ENCODE measurements at places on chromosomes 3 and 15.

- no peak for DNase-seq
Observed at GRCh38 chr15:90552162-90552928, 22.6 kb downstream of the CRTC3 start.

DNA sequence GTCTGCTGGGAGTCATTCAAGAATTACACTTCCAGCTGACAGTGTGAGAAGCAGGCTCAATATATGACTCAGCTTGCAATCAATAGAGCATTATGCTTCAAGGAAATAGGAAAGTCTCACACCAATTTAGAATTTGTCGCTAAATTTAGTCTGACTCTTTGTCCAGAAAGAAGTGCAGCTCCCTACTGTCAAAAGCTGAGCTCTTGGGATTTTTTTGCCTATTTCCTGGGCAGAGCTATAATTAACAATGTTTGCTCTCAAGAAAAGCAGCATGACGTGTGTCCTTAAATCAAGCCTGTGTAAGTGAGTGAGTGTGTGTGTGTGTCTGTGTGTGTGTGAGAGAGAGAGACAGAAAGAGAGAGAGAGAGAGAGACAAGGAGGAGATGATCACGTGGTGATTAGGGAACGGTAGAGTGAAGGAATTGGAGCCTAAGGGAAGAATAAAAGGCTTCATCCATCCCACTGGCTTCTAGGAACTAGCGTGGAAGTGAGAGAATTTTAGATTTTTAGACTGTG is 16.4 kb upstream of the SLC35G2 start:
- no peak for DNase-seq

- DNase-seq: no peak
Observed at GRCh38 chr3:42698911-42699230, 3.7 kb downstream of the HHATL start.

DNA sequence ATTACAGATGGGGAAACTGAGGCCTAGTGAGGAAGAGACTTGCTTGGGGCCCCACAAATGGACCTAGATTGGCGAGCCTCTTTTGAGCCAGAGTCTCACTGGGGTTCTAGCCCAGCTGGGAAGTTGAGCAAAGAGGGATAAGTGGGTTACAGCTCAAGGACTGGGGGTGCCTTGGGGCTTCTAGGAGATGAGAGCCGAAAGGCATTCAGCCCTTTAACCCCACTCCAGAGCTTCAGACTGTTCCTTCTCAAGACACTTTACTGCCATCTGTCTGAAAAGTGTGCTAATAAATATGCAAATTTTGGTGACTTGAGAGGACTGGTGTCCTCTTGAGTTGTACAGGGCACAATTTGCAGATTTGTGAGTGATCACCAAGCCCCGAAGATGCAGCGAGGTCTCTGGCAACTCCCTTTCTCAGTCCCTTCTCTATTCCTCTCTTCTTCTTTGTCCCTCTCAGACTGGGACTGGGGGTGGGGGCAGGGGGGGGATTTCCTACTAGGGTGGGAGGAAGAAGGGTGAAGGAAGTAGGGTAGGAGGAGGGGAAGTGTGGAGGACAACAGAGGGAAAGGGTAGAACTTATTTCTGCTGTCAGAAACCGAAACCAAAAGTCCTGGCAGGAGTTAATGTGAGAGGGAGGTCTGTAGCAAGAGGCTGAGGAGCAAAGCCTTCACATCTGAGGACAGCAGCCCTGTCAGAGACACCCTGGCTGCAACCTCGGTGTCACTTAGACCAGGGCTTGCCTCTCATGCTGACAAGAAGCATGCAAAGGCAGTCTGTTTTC is 16.2 kb upstream of the ANKDD1A start:
- DNase-seq: peak; percentile 98

DNA sequence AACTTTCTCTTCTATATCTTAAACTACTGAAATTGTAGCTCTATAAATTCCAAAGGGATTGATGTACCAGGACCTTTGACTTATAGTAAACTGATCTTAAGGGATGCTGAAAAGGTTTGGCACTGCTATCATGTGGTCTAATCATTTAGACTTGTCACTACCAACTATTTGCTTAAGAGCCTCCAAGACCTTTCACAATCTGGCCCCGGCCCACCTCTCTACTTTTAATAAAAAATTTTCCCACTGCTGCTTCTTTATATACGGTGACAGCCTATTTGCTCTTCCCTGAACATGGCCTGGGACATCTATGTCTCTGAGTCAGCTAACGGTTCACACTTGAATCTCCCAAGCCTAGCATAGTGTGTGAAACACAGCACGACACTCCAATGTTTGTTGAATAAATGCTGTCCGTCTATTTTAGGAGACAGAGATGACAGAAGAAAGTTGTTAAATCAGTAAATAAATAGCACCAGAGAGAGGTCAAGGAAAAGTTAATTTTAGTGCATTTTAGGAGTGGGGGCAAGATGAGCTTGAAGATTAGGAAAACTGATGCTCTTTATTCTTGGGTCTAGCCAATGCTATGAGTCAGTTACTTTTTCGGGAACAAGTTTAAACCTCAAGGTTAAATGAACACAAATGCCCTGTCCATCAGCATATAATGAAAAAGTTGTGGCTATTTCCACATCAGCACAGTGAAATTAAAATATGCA is 212.9 kb downstream of the TIGIT start:
- DNase-seq: no peak

- DNase-seq: no peak
Observed at GRCh38 chr3:64431526-64432091, 206.3 kb upstream of the PRICKLE2 start.

DNA sequence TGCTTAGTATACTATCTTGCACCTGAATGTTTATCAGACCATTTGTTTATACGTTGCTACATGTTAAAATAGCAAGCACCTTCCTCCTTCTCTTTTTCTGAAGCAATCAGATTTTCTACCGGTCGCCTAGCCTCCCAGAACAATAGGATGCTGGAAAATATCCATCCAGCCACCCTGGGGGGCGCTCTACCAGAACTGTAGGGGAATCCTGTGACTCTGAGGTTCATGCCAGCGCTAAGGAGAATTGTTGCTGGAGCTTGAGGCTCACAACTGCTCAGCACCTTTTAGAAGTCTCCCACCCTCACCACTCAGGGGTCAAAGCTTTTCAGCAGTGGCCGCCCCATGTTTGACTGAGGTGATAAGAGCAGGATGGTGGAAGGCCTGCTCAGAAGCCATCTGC is 27.5 kb downstream of the SQOR start:
- no peak for DNase-seq

- no peak for DNase-seq
Observed at GRCh38 chr15:89693696-89694095, 3.1 kb downstream of the WDR93 start.

GRCh38 chr3:76353683-76354082 is 568.3 kb upstream of the ZNF717 start:
- no peak for DNase-seq

DNA sequence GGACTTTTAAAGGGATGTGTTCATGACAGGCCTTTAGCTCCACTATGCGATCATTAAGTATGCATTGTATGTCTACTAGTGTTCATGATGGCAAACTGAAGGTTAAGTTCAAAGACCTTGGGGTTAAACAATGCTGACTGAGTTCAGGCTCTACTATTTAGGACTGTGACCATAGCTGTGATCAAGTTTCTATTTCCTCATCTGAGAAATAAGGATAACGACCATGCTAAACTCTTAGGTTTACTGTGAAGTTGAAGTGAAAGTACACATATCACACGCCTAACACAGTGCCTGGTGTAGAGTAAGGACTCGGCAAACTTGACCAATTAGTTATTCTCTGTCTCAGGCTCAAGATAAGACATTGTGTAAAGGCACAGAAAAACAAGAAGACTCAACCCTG is 243.2 kb downstream of the MBNL1 start:
- peak; percentile 75 for DNase-seq

DNA sequence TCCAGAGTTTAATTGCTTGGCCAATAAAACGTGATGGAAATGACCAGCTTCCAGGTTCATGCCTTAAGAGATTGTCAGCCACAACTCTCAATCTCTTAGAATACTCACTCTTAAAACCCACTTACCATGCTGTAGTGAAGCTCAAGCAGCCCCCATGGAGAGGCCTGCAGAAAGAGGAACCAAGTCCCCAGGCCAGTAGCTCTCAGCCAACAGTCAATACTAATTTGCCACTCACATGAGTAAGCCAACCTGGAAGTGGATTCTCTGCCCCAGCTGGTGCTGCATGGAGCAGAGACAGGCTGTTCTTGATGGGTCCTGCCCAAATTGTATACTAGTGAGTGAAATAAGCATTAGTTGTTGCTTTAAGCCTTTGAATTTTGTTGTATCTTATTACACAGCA is 155.9 kb downstream of the OXSM start:
- DNase-seq: no peak

DNA sequence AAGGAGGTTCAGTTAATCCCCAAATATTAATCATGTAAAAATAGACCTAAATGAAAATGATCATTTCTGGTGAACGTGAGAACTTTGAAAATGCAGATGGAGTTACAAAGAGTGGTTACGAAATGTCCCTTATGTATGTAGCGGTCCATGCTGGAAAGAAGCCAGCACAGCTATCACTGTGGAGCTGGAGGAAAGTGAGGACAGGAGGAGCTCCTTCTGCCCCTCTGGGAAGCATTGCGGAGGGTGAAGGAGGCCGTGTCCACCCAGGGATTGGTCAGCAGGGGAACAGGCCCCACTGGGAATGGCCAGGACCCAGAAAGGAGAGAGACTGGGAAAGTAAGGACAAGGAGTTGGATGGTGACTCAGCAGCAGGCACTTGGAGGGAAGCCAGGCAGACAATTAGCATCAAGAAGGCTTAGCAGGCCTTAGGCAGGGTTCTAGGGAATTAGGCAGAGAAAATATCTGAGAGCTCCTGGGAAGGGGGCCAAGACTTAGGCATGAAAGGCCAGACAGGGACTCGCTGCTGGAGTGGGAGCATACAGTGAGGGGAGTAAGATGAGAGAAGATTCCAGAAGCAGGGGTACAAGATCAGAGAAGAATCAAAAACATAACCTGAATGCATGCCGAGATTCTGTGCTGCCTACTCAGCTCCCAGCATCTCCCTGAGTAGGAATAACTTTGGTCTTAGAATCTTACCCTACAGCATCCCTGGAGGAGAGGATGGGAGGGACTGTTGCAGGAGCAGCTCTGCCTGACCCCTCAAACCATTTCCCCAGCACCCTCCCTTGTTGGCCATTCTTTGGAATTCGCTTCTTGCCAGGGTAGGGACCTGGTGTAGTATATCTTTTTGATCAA is 171.0 kb upstream of the UMPS start:
- no peak for DNase-seq

- no peak for DNase-seq
Observed at GRCh38 chr3:31370380-31370666, 162.4 kb upstream of the STT3B start.

GRCh38 chr3:73490453-73491286 is 134.1 kb downstream of the PDZRN3 start:
- no peak for DNase-seq

GRCh38 chr3:189833266-189833665 is 202.1 kb downstream of the TP63 start:
- DNase-seq: no peak

GRCh38 chr3:98793971-98794370 is 30.8 kb downstream of the ST3GAL6 start:
- no peak for DNase-seq

GRCh38 chr3:169477790-169478189 is 185.7 kb downstream of the MECOM start:
- no peak for DNase-seq

DNA sequence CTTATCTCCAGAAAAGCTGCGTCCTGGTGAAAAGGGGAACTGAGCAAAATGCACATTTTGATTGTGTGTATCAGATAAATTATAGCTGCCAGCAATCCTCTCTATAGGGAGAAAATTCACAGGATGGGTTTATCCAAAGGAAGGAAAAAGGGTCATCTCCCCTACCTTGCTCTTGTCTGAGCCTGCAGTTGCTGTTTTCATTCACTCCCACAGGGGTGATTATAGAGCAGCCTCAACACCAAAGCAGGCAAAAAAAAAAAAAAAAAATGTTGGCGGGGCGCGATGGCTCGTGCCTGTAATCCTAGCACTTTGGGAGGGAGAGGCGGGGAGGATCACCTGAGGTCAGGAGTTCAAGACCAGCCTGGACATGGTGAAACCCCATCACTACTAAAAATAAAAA is 333.7 kb downstream of the ROBO2 start:
- no peak for DNase-seq

DNA sequence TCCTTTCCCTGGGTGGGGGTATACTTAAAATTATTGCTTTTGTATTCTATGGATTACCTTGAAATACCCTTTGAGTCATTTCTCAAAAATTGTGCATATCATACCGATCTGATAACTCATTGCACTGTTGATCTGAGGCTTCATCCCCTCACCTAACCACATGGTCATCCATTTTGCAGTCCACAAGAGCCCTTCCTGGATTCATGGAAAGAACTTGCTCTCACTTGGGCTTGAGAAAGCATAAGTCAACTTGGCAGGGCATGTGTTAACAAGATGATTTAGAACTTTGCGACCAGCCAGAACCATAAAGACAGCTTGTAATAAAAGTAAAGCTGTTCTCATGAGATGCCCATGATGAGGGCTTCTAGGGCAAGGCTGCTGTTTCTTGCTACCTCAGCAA is 22.2 kb downstream of the MME start:
- no peak for DNase-seq

GRCh38 chr3:140206196-140207040 is 271.4 kb downstream of the CLSTN2 start:
- no peak for DNase-seq

DNA sequence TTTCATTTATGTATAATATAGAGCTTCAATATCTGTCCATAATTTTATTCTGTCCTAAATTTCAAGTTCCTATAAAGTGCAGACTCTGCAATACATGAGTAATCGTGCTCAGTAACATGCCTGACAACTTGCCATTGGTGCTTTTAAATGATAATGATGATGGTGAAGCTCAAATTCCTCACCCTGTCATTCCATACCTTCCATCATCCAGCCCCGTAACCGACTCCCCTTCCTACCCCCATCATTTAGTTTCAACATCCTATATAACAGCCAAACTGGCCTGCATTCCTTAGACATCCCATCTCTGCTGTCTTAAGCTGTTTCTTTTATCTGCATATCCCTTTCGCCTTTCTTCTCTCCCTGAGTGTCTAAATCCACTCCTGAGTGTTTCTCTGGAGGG is 67.2 kb upstream of the DLG1 start:
- DNase-seq: no peak

DNA sequence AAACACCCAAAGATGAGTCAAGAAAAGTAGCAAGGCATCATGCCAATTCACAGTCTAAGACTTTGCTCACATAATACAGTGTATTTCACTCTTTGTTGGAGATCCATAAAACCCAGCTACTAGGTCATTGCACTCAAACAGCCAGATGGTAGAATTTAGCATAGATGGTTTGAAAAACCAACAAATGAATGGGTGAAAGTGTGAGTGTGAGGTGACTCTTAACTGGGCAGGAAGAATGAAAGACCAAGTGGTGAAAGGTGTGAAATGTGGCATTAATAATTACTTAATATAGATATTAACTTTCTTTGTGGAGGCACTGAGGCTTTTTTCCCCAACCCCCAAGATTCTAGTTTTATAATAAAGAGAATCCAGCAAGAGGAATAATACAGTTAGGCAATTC is 159.5 kb downstream of the SQOR start:
- DNase-seq: no peak

DNA sequence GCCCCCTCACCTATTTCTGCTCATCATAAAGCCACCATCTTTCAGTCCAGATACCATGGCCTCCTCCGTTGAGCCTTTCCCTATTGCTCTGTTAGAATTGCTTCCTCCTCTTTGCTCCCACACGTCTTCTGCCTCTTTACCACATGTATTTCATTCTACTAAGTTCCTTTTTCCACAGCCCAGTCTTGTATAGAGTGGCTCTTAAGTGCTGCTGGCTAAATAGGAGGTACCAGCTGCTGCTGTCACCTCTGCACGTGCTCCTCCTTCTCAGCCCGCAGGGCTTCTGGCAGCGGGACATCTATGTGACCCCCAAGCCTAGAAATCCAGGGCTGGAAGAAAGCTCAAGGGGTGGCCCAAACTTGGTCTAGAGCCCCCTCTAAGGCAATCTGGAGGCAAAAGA is 38.8 kb upstream of the PLXND1 start:
- DNase-seq: peak; percentile 76
